CD4-positive, alpha-beta T cell treated with Interleukin-21 for 1 hour (primary cell): ENCODE measurements at places on chromosomes 3 and 15.

DNA sequence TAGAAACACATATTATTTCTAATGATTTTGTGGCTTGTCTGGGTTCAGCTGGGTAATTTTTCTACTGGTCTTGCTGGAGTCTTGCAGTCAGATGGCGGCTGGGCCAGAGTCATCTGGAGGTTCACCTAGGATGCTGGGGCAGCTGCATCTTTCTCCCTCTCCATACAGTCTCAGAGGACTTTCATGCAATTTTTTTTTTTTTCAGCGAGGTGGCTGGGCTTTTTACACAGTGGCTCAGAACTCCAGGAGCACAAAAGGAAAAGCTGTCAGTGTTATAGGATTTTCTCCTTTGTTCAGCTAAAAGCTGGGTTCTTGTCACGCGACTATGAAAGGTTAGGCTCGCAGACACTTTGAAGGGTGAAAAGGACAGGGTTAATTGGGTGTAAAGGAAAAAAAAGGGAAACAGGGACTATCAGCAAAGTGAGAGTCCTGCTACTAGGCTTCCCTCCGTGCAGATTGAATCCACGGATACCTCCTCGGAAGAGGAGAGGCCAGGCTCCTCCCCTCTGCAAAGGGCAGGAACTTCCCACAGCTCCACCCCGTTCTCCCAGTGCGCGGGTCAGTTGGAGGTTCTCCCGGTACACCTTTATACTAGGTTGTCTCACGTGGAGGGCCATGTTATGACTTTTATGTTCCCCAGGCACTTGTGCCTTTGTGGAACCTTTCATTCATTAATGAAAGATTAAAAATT, 44.3 kb downstream of the ADGRG7 start:
- DNase-seq: no peak

DNA sequence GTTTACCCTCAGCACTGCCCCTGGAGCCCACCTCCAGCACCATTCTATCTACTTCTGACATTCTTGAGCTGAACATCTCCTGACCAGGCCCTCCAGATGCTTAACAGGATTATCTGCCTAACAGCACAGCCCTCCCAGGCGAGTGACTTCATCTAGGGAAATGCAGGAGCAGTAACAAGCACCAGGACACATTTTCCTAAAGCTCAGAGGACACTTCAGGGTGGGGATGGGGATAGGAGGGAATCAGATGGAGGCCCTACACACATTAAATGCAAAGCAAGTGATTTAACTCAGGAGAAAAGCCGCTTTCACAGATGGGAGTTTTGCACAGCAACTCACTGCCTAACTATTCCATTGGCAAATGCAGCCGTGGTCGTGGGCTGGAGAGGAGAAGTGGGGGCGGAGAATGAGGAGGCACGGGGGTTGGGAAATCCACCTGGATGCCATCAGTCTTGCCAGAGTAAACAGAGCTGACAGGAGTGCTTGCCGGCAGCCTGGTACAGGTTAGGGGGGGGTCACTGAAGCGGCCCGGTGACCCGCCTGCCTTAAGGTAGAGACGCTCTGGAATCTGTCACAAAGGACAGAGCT, 21.3 kb upstream of the BNC1 start:
- no peak for DNase-seq

- no peak for DNase-seq
Measured at GRCh38 chr3:14475621-14476020, 64.5 kb downstream of the GRIP2 start.

DNA sequence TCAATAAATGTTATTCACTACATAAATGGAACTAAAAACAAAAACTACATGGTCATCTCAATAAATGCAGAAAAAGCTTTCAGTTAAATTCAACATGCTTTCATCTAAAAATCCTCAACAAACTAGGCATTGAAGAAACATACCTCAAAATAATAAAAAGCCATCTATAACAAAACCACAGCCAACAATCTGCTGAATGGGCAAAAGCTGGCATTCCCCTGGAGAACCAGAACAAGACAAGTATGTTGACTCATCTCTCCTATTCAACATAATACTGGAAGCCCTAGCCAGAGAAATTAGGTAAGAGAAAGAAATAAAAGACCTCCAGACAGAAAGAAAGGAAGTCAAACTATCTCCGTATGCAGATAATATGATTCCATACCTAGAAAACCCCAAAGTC, 759.9 kb downstream of the EPHA3 start:
- no peak for DNase-seq

GRCh38 chr3:59772416-59773408, 722.9 kb upstream of the CFAP20DC start:
- DNase-seq: peak; percentile 57

GRCh38 chr15:43799945-43800285, at the start of gene SERINC4:
Gene SERINC4, minus strand, starts transcription at chr15:43800220. Its CDS starts 234 bp downstream, at chr15:43799986.
- DNase-seq: no peak

GRCh38 chr15:96019114-96019513, 311.4 kb upstream of the NR2F2 start:
- no peak for DNase-seq

GRCh38 chr15:37246065-37246464, 145.7 kb upstream of the MEIS2 start:
- no peak for DNase-seq

- no peak for DNase-seq
Measured at GRCh38 chr3:134694466-134694865, 43.6 kb upstream of the KY start.
